T follicular helper cell (primary cell): ENCODE measurements at places on chromosomes 13 and 19.

DNA sequence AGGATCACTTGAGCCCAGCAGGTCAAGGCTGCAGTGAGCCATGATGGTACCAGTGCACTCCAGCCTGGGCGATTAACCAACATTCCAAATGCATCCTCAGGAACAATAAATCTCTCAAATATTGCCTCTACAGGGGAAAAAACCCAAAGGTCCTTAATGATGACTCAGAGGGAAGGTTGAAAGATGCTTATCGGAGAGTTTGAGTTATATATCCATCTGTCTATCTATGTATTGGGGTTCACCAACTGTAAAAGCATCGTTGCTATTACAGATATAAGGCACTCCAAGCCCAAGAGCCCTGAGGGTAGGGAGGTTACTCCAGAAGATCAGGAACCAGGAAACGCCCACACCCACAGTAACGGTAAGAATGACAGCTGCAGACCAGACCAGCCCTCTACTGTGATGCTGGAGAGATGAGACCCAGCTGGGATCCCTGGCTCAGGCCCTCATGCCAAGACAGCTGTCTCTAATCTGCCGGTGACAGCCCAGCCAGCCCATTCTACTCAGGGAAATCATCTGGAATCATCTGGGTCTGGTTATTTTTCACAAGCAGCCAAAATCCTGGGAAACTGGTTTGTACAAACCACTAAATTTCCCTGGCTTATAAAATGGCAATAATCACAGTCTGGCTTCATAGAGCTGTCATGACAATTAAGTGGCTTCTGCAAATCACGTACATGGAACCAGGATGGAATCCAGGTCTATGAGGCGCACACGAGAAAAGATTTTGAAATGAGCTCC lies 23.8 kb downstream of the TEX101 start:
- no peak for DNase-seq

DNA sequence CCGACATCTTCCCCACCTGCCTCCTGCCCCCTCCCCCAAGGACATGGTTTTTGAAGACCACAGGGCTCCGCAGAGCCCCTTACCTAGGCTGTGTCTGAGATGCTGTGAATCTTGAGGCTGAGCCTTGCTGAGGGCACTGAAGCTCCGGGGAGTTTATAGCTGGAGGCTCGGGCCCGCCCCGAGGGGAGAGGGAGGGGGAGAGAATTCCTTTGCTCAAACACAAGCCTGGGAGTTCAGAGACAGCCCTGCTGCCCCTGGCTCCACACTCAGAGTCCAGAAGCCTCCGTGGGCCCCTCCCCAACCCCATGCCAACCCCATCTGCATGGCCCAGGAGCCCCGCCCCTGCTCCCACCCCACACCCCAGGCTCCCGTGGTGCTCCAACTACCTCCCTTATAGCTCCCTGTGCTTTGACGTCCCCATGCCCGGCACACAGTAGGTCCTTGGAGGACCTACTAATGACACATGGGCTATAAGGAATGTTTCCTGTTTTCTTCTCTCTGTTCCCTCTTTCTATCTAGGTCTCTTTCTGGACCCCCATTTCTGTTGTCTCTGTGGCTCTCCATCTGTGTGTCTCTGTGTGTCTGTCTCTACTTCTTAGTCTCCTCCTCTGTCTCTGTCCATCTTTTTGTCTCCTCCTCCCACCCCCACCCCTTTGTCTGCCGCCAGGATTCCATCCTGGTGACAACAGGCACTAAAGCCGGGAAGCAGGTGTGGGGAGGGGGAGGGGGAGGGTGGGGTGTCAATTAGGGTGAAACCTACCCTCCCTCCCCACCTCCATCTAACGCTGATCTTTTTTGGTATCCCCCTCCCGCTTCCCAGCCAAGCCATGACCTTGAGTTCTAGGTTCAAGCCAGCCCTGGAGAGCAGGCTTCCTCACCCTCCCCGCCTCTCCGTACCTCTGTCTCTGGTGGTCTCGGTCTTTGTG lies at the start of gene TNNT1:
TNNT1 (minus strand) TSS at position 129 of the 926 bp plus-strand sequence. CDS start 2,049 bp downstream, outside the sequence.
- no peak for DNase-seq

DNA sequence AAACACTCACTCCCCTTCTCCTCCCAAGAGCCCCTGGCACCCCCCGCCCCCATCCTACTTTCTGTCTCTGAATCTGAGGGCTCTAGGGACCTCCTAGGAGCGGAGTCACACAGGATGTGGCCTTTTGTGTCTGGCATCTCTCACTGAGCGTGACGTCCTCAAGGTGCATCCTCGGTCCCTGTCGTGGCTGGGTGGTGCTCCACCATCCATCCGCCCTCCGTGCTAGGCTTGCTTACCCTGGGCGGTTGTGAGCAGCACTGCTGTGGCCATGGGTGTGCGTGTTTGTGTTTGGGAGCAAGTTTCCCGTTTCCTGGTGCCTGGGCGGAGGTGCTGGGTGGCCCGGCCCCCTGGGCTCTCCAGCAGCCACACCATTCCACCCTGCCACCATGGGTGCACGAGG lies 12.2 kb downstream of the PLEKHJ1 start:
- no peak for DNase-seq

DNA sequence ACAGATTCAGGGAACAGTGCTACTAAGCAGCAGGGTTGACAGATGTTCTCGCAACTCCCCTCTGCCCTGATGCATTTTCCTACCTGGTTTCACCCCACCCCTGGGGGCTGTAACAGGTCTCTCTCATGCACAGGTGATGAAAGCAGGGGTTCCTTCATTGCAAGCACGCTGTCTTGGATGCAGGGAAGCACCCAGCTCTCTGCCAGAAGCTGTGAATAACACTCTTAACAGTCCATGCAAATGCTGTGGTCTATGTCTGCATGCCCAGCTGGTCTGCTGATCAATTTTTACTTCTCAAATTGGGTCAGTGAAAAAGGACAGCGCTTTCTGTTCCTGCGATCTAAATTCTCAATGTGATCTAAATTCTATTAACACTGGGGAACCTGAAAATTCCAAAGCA lies 246.3 kb upstream of the TSHZ3 start:
- no peak for DNase-seq

GRCh38 chr13:98998831-98999638 lies 21.2 kb upstream of the DOCK9 start:
- DNase-seq, result peak; percentile 21
